Stimulated activated CD4-positive, alpha-beta T cell treated with anti-CD3 and anti-CD28 coated beads, Interleukin-4, amount 100 ng/mL, for 48 hours (primary cell): ENCODE measurements at places on chromosomes 1 and 21.

- DNase-seq: no peak
Observed at GRCh38 chr1:186091222-186091720, 283.8 kb downstream of the TPR start.

GRCh38 chr1:198493329-198493728 is 47.2 kb downstream of the ATP6V1G3 start:
- no peak for DNase-seq

DNA sequence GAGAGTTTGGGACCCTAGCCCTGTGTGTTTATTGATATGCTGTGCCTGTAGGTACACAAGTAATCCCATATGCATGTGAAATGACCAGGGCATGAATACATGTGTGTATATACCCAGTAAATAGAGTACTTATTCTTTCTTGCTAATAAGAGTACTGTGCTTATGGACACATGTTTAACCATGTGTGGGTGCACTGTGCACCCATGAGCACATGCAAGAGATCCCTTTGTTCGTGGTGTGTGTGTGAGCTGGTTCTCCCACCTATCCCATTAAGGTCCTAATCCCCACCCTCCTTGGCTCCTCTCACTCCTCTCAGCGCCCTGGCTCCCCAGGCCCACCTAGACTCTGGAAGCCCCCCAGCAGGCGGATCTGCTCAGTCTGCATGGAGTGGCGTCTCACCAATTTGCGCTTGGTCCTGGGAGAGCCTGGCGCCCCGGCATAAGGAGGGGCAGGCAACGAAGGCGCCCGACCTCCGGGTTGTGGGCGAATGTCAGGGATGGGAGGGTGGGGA is 2.2 kb upstream of the LIX1L start:
- DNase-seq: no peak

DNA sequence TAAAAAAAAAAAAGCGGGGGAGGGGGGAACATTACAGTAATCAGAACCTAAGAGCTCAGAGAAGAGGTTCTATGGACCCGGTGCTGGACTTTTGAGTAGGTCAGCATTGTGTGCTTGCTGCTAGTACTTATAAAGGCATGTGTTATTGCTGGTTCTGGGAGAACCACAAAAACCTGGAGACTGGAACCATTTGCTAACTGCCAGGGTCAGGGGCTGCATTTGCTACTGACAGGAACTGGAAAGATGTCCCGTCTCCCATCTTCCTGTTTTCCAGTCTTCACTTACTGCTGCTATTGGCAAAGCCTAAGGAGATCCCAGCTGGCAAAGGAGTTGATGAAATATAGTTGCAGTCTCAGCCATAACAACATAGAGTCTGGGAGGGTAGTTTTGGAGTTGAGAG is 4.3 kb downstream of the RNF2 start:
- DNase-seq: no peak

- DNase-seq: no peak
Observed at GRCh38 chr1:97094247-97094972, 372.8 kb downstream of the PTBP2 start.

DNA sequence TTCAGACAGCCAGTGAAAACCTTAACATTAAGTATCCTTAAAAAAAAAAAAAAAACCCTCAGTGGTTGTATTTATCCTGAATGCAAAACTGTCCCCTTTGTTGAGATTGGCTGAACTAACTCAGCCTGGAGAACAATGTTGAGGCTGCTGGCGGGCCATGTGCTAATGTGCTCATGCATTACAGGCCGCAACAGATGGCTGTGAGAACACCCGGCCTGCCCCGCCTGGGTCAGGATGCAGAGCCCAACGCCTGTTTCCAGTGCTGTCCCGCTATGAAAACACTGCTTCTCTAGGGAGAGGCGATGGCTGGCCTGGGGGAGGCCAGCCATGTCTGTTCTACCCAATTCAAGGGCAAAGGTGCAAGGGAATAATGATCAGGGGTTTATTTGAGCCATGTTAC is 13.8 kb downstream of the OLIG2 start:
- no peak for DNase-seq

GRCh38 chr1:93844262-93845045 is 34.6 kb downstream of the DNTTIP2 start:
- no peak for DNase-seq

DNA sequence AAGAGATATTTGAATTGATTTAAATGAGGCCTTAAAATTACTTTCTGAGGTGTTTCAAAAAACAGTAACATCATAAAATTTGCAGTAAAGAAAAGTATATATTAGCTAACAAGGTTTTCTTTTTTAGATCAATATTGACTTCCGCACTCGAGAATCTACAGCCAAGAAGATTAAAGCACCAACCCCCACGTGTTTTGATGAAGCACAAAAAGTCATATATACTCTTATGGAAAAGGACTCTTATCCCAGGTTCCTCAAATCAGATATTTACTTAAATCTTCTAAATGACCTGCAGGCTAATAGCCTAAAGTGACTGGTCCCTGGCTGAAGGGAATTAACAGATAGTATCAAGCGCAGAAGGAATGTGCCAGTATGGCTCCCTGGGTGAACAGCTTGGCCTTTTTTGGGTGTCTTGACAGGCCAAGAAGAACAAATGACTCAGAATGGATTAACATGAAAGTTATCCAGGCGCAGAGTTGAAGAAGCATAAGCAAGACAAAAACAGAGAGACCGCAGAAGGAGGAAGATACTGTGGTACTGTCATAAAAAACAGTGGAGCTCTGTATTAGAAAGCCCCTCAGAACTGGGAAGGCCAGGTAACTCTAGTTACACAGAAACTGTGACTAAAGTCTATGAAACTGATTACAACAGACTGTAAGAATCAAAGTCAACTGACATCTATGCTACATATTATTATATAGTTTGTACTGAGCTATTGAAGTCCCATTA is 3.6 kb downstream of the RGS1 start:
- no peak for DNase-seq

DNA sequence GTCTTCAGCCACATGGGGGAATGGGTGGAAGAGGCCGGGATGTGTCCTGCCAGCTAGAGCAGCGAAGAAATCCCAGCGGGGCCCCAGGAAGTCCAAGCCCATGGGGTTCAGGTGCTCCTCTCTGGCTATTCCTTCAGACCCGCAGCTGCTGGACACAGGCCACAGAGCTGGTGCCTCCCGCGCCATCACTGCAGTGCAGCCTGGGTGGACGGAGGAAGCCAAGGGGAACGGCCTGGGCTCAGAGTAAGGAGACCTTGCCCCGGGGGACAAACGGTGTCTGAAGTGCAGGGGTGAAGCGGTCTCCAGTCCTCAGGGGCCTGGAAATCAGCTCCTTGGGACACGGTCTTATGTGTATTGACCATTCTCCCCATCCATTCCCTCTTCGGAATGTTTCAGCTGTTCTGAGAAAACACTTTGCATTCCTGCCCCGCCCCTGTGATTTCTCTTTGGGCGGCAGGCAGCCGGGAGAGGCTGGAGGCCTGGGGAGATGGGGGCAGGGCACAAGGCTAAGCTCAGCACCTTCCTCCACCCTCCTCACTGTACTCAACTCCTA is 18.4 kb downstream of the MTHFR start:
- no peak for DNase-seq

GRCh38 chr1:116826818-116827606 is 72.8 kb downstream of the CD2 start:
- DNase-seq: peak; percentile 74

DNA sequence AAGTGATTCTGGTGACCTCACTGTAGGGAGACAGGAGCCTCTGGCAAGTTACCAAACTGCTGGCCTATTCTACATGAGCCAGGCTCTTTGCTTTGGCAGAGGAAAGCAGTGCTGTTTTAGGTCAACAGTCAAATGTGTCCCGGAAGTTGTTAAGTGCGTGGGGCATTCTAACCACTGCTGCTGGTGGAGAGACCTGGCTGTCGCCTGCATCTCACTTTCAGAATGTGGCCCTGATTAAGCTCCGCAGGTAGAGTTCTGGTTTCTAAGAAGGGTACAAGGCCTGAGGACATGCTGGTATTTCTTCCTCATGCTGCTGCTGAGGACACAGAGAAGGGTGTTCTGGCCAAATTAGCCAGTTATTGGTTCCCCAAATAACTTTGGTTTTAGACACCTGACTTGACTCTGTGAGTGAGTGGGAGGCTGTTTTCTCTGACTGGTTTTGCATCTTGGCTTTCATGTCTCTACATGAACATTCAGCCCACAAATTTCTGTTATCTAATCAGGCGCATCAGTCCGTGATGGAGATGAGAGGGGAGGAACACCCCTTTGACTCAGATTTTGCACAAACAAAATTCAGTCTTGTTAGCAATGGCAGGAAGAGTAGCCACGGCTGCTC is 120.8 kb downstream of the LMO4 start:
- peak; percentile 4 for DNase-seq

DNA sequence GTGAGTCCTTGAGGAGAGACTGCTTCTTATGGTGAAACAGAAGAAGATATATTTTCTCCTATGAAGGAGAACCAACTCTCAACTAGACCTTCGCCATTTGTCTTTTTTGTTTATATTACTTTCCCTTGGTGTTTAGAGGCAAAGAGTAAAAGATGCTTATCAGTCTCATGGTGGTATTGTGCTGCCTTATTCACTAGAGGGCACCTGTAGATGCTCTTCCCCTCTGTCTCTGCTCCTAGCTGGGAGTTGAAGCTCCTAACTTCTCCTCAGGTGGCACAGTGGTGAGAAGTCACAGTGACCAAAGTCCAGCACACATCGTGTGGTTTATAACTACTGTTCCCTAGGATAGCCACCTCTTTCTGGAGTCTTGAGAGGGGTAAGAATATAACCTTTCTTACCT is 1359.6 kb downstream of the PLA2G4A start:
- no peak for DNase-seq

DNA sequence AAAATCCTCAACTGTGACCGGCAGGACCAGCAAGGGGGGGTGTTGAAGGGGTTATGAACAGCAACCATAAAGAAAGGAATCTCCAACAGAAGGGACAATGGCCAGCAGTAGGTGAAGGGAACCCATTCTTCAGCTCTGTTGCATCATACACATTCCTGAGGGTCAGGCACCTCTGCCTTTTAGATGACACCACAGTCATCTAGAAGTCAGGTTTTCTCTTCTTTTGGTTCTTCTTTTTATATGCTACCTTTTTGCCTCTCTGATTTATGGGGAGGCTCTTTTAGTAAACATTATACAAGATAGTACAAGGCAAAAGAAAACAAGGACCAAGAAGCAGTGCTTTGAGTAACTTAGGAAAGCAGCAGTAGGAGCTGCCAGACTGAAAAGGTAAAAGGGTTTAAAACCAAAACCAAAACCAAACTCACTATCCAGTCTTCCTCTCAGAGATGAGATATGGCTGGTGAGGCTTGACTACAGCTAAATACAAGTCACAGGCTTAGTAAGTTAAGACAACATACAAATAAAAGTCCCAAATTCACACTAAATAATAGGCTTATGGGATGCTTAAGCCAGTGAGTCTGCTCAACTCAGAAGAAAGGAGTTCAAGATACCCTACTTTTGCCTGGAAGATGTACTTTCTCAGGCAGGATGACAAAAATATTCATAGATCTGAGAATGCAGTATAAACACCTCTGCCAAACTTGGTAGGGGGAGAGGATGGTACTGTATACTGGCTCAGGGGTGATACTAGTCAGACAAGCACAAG is 4.1 kb downstream of the TEX38 start:
- no peak for DNase-seq

- no peak for DNase-seq
Observed at GRCh38 chr1:208234721-208235120, 9.5 kb downstream of the PLXNA2 start.

DNA sequence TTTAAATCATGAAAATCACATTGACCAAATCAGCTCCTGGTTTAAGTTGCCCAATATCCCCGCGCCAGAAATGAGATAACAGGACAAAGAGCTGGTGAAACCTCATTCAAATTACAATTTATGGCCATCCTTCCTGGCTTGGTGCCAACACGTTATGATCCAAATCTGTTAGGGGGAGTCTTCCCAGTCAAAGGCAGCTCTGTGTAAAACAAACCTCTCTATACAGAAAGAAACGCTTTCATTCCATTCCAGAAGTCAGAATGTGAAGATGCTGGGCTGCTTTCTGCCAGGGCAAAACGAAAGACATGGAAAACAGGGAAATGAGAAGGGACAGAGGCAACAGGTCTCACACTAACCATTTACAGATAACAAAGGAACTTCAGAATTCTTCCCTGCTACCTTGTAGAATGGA is 53.5 kb upstream of the TIAM1 start:
- DNase-seq: no peak

- no peak for DNase-seq
Observed at GRCh38 chr1:178098262-178098661, 4.4 kb downstream of the RASAL2 start.

DNA sequence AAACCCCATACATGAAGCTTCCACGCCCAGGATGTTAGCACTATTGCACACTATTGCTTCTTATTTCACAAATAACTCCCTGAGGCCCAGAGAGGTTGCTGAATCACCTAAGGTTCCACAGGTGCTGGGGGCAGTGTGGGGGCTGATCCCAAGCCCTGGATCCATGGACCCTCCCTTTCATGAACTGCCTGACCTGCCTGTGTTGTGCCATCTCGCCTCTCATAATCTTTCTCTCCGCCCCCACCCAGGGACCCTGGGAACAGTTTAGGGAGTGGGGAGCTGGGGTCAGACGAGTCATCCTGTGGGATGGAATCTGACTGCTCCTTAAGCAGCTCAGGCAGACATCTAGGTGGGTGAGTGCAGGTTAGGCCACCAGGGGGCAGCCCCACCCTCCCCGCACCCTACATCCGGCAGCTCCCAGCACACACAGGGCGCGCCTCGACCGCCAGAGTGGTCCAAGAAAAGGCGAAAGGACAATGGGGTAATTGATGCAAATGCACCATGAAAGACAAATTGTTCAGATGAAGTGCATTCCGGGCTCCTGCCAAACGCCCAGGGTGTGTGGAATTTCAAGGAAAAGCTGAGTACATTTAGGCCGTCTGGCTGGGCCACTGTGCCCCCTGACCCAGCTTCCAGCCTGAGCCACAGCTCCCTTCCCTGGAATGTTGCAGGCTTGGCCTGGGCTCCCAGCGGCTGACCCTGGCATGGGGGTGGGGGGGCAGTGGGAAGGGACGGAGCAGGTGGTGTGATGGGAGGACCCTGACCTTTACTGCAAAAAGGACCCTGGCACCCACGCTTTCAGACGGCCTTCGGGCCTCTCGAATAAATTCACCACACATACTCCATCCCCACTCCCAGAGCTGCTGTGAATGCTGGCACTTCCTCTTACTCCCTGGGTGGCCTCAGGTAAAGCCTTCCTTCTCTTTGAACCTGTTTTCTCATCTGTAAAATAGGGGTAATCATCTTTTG is 20.8 kb downstream of the PHLDA3 start:
- DNase-seq: peak; percentile 58

GRCh38 chr1:110091791-110092190 is 20.5 kb upstream of the UBL4B start:
- no peak for DNase-seq

- no peak for DNase-seq
Observed at GRCh38 chr1:37741130-37741529, 23.8 kb downstream of the EPHA10 start.

GRCh38 chr1:23568608-23569383 is 9.5 kb upstream of the ID3 start:
- no peak for DNase-seq

- DNase-seq: no peak
Observed at GRCh38 chr1:199040076-199040905, 401.5 kb downstream of the PTPRC start.
